Activated CD4-positive, alpha-beta T cell treated with anti-CD3 and anti-CD28 coated beads for 24 hours (primary cell): ENCODE measurements at places on chromosomes 5 and 9.

DNA sequence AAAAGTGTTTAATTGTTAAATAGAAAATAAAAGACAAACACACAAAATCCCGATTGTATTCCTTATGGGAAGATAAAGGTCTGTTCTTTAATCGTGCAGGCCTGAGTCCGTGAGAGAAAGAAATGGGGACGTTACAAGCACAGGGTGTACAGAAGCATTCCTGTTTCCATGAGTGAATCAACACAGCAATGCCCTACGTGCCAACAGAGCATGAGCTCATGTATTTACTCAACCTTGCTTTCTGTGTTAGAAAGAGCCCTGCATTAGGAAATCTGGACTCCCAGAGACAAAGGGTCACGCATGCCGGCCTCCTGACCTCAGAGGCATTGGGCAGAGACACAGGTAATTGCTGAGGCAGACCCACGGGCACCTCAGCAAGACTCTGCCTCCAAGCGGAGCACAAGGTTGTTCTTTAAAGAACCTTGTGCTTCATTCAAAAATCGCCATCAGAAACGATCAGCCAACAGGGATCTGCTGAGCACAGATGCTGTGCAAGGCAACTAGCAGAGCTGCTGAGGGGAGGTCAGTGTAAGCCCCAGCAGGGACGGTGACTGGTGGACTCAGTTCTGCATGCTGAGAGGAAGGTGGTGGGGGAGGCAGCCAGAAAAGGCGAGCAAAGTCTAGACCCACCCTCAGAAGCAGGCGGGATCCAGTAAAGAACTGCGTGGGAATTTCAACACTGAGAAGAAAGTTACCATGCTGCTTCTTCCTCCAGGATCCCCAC is 101.0 kb downstream of the TLE1 start:
- DNase-seq, result no peak

- DNase-seq, result no peak
Observed at GRCh38 chr5:135546912-135547311, 11.1 kb upstream of the NEUROG1 start.

DNA sequence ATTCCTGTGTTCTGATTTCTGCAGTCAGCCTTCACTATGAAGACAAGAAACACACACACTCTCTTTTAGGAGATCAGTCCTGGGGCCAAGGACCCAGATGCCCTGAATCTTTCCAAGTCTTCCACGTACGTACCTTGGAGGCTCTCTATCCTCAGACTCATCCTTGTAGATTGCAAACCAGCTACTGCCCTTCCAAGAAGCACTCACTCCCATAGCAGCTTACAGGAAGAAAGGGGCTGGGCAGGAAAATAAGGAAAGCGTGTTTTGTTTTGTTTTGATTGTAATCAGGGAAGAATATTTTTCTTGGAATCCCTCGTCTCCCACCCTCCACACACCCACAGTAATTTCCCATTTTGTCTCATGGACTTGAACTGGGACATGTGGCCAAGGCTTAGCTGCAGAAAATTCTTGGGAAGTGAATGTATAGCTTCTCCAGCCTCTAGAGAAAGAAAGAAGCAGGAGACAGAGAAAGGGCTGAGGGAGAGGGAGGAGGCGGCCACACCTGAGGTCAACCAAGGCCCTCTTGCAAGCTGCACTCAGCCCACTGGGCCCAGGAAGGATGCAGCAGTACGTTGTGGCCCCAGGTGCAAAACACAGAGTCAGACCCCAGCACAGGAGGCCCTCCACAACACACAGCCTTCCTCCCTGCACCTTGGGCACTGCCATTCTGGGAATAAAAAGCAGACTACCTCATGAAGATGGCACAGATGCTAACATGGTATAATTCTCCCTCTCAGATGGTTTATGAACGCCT is 29.9 kb downstream of the IRX2 start:
- DNase-seq, result no peak

DNA sequence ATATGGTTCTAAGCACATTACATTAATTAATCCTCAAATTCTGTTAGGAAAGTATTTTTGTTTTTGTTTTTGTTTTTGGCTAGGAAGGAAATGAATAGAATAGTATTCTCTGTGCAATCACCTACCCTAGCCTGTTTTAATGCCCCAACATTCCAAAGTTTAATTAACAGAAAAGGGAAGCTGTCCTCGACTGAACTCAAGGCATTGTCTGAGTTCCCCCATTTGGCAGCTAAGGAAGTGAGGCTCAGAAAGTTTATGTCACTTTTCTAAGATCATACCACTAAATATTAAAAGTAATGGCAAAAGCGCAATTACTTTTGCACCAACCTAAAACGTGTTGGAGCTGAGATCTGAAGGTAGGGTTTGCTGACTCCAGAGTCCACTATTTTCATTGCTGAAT is 59.8 kb downstream of the FGF1 start:
- no peak for DNase-seq

DNA sequence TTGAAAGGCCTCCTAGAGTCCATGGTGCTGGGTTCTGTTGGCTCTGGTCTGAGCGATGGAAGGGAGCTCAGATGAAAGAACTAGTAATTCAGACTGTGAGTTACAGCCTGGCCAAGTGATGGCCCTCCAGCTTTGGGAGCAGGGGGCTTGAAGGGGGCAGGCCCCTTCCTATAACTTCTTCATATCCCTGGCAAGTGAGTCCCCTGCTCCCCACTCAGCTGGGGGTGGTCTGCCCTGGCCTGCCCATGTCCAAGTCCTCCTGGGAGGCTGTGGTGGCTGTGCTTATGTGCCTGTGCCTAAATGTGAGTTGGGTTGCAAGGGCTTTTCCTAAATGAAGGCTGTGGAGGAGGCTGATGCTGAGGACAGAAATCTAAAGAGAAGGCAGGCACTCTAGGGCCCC is 80.1 kb downstream of the MACROH2A1 start:
- DNase-seq, result no peak

- no peak for DNase-seq
Observed at GRCh38 chr5:161096581-161096980, 244.6 kb upstream of the ATP10B start.

- no peak for DNase-seq
Observed at GRCh38 chr5:102654559-102655349, 100.4 kb upstream of the PAM start.

DNA sequence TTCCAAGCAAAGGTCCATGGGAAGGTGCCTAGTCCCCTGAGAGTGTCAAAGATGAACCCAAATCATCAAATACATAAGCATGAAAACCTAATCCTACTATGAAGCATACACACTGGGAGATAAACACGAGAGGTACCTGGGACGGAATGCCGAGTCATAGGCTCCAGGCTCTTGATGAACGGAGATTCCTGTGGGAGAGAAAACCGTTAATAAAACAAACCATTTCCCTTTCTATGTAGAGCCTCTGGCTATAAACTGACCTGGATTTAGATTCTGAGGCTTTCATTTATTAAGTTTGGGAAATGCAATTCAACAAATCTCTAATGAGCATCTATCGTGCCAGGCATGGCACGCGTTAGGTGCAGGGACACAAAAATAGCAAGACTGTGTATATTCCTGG is 206.4 kb upstream of the IL12B start:
- DNase-seq, result no peak

- DNase-seq, result no peak
Observed at GRCh38 chr9:134726722-134727034, 85.1 kb downstream of the COL5A1 start.

- DNase-seq, result no peak
Observed at GRCh38 chr5:90933298-90933697, 374.7 kb downstream of the ADGRV1 start.

GRCh38 chr5:674630-675011 is 18.5 kb downstream of the TPPP start:
- no peak for DNase-seq

- DNase-seq, result no peak
Observed at GRCh38 chr5:177966839-177967166, 29.2 kb downstream of the PROP1 start.

- peak; percentile 65 for DNase-seq
Observed at GRCh38 chr9:112097712-112098688, 77.1 kb downstream of the SUSD1 start.

GRCh38 chr5:95779611-95780010 is 42.9 kb downstream of the GLRX start:
- no peak for DNase-seq
